ENCODE measurements at places on chromosomes 13 and 19.

- DNase-seq, result no peak
Observed at GRCh38 chr19:54418030-54418929, 3.0 kb downstream of the TTYH1 start.

GRCh38 chr19:10762656-10763055 lies 44.8 kb downstream of the DNM2 start:
- DNase-seq, result no peak

DNA sequence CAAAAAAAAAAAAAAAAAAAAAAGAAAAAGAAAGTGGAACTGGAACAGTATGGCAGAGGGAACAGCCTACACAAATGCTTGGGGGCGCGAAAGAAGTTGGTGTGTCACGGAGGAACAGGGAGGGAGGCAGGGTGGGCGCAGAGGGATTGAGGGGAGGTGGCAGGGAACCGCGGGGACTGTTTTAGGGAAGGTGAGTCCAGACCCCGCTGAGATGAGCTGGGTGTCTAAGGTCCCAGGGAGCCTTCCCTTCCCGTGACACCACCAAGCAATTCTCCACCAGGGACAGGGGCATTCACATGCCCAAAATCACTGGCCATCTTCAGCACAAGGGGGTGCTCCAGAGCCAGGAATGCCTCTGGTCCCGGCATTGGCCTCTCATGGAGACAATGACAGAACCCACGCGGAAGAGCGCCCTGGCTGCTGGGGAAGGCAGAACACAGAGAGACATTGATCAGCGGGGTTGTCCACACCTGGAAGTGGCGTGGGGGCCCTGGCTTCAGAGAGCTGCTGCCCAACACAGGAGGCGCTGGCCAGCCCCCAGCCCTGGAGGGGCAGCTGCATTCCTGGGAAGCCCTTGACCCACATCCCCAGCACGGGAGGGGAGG lies 6.9 kb downstream of the PEAK3 start:
- no peak for DNase-seq

- DNase-seq, result no peak
Observed at GRCh38 chr13:107553838-107554237, 661.5 kb downstream of the LIG4 start.

GRCh38 chr13:40317980-40318327 lies 348.5 kb downstream of the FOXO1 start:
- DNase-seq, result no peak

DNA sequence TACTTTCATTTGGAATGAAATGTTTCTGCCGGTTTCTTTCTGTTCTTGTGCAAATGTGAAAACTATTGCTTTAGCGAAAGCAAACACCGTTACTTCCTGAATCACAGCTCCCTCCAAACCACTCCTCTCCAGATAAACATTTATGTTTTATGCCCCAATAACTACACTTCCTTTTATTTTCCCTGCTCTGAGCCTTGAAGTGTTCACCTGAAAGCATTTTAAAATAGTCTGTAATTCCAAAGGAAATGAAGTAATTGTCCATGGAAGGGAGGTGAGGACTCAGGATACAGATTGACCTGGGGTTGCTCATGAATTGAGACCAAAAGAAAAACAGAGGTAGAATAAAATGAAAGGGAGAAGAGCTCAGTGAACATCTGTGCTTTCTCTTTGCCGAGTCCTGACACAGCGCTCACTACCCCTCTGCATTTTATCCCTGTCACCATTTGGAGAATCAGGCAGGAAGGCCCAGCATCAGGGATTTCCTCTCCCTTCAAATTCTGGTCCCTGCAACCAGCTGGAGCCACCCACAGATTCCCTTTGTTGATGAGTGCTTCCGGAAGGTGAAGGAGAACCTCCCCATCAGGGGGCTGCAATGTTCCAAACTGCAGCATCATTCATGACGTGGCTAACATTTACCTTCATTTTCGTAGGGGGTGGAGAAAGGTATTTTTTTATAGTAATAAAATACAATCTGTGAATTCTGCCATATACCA lies 171.9 kb downstream of the ITGBL1 start:
- no peak for DNase-seq
